ENCODE measurements at places on chromosomes 6 and 20.

DNA sequence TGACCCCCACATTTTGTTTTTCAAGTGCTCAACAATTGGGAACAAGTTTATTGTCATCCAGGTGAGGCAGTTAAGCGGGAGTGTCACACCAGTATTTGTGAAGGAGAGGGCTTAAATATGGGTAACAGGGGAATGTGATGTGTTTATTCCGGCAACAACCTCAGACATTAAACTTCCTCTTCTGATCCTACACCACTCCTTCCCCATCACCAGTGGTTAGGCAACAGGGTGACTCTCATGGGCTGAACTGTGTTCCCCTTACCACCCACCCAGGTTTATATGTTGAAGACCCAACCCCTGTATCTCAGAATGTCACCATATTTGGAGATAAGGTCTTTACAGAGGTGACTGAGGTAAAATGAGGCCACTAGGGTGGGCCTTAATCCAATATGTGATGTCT is 52.1 kb upstream of the RNF182 start:
- no peak for DNase-seq

DNA sequence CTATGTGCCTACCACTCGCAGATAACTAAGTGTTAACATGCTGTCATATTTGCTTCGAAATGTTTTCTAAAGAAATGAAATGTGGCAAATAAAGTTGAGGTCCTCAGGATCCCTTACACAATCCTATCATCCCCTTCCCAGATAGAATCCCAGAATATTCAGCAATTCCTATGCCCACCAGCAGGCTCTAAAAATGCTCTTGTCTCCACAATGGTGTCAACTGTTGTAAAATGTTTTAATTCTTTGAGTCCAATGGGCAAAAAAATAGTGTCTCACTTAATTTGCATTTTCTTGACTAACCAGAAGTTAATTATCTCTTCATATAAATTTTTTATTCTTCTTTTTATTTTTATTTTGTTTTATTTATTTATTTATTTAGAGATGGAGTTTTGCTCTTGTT is 103.9 kb upstream of the MAP7 start:
- DNase-seq: no peak

DNA sequence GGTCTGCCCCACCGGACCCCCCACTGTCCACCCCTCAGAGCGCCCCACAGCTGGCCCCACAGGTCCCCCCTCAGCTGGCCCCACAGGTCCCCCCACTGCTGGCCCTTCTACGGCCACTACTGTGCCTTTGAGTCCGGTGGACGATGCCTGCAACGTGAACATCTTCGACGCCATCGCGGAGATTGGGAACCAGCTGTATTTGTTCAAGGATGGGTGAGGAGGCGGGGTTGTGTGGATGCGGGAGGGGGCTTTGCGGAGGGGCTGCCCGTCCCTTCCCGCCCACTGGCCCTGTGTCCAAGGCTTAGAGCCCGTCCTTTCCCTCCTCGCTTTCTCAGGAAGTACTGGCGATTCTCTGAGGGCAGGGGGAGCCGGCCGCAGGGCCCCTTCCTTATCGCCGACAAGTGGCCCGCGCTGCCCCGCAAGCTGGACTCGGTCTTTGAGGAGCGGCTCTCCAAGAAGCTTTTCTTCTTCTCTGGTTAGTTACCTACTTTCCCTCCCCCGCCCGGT is 4.7 kb downstream of the MMP9 start:
- DNase-seq: no peak

GRCh38 chr6:137552146-137552545 is 58.0 kb upstream of the OLIG3 start:
- no peak for DNase-seq

- peak; percentile 79 for DNase-seq
These were observed 125.4 kb downstream of the HIVEP1 start for GRCh38 chr6:12137480-12137879.

DNA sequence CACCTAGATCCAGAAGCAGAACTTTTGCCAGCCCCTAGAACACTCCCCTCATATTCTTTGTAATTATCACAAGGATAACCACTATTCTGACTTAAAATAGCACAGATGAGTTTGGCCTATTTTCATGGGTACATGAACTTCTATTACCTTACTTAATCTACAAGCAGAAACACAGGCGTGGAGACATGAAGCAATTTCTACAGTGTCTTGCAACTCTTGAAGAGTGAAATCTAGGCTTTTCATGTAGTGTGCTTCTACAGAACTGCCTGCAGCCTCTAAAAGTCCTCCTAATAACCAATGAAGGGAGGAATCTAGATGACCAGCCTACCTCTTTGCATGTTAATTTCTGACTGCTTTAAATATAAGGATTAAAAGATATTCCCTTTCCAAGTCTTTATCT is 82.7 kb downstream of the EPM2A start:
- DNase-seq: no peak

- DNase-seq: no peak
These were observed 107.0 kb downstream of the HIVEP1 start for GRCh38 chr6:12119085-12119588.

- DNase-seq: no peak
These were observed 63.0 kb upstream of the MYL9 start for GRCh38 chr20:36478137-36478905.

- DNase-seq: no peak
These were observed 423.8 kb downstream of the CBLN4 start for GRCh38 chr20:55581519-55581918.

- no peak for DNase-seq
These were observed 303.8 kb upstream of the THEMIS start for GRCh38 chr6:128204616-128205015.

GRCh38 chr20:5448449-5449118 is 131.8 kb upstream of the PROKR2 start:
- DNase-seq: peak; percentile 19

DNA sequence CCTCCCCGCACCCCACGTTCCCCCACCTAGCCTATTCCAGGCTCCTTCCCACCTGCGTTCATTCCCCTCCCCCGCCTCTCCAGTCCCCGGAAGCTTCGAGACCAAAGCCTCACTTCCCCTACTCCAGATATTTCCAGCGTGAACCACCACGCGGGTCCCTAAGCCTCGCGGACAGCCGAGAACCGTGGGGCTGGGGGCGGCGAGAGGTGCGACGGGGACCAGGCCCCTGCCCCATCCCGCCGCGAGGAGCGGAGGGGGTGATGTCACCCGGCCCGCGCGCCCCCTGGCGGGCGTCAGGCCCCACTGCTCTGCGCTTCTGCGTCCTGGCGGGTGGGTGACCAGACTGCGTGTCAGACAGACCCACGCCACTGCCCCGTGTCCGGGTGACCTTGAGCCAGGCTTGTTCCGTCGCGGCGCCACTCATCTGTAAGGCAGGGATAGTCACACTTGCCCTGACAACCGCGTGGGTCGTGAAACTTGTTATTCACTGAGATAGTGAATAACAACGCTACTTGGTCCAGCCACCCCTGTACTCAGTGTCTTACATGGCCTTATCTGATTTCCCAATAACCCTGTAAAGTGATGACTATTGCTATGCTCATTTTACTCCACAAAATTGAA is 9.0 kb upstream of the HSP90AB1 start:
- peak; percentile 91 for DNase-seq

DNA sequence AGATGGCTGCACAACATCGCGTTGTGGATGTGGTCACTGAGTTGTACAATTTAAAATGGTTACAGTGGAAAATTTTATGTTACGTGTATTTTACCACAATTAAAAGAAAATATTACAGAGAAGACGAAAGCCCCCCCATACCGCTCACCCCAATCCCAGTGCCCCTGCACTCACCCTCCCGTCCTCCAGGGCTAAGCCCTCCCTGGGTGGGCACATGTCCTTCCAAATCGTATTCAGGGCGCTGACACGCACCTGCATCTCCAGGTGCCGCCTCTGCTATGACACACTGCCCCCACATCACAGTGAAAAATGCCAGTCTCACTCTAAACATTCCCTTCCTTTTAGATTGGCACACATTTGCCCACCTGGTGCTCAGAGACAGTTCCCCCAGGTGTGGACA is 49.4 kb downstream of the PSMG4 start:
- no peak for DNase-seq

GRCh38 chr6:20370393-20370792 is 31.3 kb upstream of the E2F3 start:
- no peak for DNase-seq

DNA sequence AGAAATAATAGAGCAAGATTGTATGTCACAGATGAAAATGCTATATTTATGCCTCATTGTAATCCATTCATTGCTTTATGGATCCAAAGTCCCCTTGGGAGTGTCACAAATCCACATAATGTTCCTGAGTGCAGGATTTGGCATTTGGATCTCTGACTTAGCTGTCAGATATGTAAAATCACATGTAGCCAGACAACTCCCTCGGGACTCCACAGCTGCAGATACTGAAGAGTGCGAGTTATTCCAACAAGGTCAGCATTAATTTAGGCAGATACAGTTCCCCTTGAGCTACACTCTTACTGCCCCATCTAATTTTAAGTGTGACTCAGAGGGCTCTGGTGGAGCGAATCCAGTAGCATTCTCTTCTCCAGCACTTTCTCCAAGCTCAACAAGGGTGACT is 433.2 kb downstream of the CD83 start:
- peak; percentile 71 for DNase-seq

GRCh38 chr20:29410806-29411457 is 1846.5 kb upstream of the DEFB115 start:
- DNase-seq: no peak

GRCh38 chr6:29907637-29908340 is 34.5 kb upstream of the HLA-A start:
- DNase-seq: no peak

GRCh38 chr6:31152781-31153180 is 4.8 kb downstream of the CCHCR1 start:
- no peak for DNase-seq

- no peak for DNase-seq
These were observed 15.3 kb upstream of the ZC3H12D start for GRCh38 chr6:149500096-149500495.

GRCh38 chr20:15076785-15077184 is 739.4 kb upstream of the FLRT3 start:
- DNase-seq: no peak

Data from foreskin fibroblast (primary cell).